CD4-positive, alpha-beta T cell (primary cell): ENCODE measurements at places on chromosomes 13 and 19. TPM values are rescaled to one million over a fixed set of nuclear protein-coding genes. Genes with fewer than 3 reads are reported as not detected.
A peak's percentile ranks its signal among the peaks of the same experiment; 100 is the strongest.

The SSC5D gene
- 1.3 TPM for total RNA-seq

DNA sequence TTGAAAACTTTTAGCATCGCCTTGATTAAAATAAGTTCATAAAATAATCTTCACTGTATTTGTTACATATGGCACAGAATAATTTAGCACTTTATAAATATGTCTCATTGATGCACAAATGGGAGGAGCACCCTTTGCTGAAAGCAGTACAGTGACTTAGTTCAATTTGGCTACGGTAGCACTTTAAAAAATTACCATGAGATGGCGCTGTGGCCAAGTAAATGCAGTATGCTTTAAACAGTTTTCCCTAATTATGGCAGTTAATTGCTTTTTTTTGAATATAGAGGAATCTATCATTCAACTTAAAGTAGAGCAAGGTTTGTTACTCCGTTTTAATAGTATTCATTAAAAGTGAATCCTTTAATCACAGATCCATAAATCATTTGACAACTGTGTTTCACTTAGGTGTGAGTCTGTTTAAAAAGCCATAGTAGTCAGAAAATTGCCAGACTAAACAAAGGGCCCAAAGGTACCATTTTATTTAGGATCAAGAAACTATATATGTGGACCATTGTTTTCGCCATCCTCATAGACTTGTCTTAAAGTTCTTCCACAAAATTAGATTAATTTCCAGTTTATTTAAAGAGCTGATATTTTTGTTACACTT lies 34.7 kb upstream of the ESD start:
- no peaks in the 10 kb centered on the region for H3K4me1 ChIP-seq
- no peak overlapping the region for H3K27ac ChIP-seq
- H3K4me3 ChIP-seq: no peak overlapping the region
- peaks cover 6% of the 10 kb centered on the region for H3K27me3 ChIP-seq
- DNase-seq: peak; percentile 11

DNA sequence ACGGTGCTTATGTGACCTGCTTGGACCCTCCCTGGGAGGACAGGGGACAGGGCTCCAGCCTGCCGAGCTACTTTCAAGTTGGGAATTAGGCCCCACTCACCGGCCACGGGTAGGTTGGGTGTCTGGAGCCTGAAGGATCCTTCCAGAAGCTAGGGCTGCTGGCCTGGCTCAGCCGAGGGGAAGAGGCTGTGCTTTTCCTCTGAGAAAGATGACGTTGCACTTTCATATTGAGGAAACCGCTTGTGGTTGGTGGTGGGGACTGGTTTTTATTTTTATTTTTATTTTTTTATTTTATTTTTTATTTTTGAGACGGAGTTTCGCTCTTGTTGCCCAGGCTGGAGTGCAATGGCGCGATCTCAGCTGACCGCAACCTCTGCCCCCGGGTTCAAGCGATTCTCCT lies at the start of gene TMEM150B:
Gene TMEM150B (minus strand): TSS at position 170 of the 400 bp plus-strand sequence. CDS start 4,305 bp downstream, outside the sequence.
- no peaks in the 10 kb centered on the region for H3K4me1 ChIP-seq
- H3K36me3 ChIP-seq: no peaks in the 10 kb centered on the region
- H3K27me3 ChIP-seq: no peaks in the 10 kb centered on the region
- no peak within 1 kb of the TSS for H3K27ac ChIP-seq
- H3K4me3 ChIP-seq: peak within 1 kb of the TSS; percentile 19

DNA sequence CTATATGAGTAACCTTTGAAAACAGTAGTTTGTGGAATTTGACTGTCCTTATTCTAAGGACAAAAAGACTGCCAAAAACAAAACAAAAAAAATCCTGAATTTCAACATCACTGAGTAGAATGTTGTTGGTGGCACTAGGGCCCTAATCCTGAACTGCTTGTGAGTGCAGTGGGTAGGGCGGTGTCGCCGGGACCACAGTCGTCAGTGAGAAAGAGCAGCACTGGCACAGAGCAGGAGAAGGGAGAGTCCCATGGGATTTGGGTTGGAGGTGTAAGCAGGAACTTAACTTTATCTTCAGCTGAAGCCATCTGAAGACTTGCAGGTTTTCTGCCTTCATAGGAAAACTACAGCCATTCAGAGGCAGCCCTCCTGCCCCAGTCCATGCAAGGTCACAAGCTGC lies 5.6 kb downstream of the PCID2 start:
- no peak overlapping the region for H3K27ac ChIP-seq
- H3K27me3 ChIP-seq: no peaks in the 10 kb centered on the region
- DNase-seq: no peak
- peaks cover 44% of the 10 kb centered on the region for H3K4me1 ChIP-seq

DNA sequence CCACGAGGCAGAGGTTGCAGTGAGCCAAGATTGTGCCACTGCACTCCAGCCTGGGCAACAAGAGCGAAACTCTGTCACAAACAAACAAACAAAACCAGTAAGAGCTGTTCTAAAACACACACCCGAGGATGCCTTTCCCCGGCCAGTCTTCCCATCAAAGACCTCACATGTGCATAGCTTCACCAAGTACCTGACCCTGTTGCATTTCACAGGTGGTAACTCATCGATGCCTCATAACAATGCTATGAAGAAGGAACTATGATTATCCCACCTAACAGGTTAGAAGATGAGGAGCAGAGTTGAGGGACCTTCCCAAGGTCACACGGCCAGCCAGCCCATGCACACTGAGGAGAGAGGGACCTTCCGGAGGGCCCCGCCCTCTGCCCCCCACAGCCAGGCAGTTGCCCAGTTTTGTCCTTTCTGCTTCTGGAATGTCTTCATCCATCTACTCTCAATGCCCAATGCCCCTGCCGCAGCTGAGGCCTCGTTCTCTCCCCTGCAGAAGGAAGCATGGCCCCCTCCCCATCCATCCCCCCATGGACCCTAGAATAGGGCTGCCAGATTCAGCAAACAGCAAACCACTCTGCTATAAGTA lies 16.8 kb upstream of the LENG8 start:
- H3K4me1 ChIP-seq: peaks cover 24% of the 10 kb centered on the region
- H3K36me3 ChIP-seq: no peaks in the 10 kb centered on the region
- H3K27me3 ChIP-seq: peaks cover 21% of the 10 kb centered on the region
- H3K4me3 ChIP-seq: no peak overlapping the region

GRCh38 chr19:17829855-17830566 lies 8.7 kb upstream of the INSL3 start:
- H3K36me3 ChIP-seq: peaks cover 86% of the 10 kb centered on the region
- no peaks in the 10 kb centered on the region for H3K27me3 ChIP-seq
- no peak overlapping the region for H3K27ac ChIP-seq
- H3K4me1 ChIP-seq: peaks cover 14% of the 10 kb centered on the region
- no peak for DNase-seq

DNA sequence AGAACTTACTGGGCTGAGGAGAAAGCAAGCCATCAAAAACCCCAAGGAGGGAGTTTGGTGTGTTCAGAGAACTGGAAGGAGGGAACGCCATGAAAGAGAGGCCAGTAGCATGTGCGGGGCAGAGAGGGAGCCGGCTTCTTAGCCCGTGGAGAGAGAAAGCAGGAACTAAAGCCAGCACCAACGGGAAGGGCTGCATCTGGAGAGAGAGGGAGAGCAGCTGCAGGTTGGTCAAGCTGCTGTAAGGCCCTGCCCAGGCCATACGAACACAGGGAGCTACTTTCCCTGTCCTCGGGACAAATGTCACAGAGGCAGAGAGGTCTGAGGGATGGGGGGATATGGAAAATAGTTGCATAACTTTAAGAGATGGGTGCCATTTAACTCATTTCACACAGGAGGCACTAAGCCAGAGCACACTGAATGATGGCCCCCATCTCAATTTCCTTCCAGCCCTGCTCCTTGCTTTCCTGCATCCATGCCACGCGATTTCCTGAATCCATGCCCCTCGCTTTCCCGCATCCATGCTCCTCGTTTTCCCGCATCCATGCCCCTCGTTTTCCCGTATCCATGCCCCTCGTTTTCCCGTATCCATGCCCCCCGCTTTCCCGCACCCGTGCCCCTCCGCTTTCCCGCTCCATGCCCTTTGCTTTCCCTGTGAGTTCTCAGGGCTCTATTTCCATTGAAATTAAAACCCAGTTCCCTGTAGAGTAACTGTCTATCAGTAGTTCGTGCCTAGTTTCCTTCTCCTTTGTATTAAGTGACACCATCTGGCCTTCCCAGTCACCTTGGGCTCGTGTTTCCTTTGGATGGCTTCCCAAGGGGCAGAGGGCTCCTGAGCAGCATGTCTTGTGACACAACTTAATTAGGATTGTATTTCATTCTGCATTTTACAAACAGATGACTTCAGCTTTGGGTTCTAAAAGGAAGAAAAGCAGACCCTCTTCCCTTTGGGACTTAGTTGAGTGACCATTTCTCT lies 31.5 kb upstream of the TPT1 start:
- no peak for DNase-seq
- no peaks in the 10 kb centered on the region for H3K27me3 ChIP-seq
- peaks cover 22% of the 10 kb centered on the region for H3K4me1 ChIP-seq
- no peak overlapping the region for H3K4me3 ChIP-seq

DNA sequence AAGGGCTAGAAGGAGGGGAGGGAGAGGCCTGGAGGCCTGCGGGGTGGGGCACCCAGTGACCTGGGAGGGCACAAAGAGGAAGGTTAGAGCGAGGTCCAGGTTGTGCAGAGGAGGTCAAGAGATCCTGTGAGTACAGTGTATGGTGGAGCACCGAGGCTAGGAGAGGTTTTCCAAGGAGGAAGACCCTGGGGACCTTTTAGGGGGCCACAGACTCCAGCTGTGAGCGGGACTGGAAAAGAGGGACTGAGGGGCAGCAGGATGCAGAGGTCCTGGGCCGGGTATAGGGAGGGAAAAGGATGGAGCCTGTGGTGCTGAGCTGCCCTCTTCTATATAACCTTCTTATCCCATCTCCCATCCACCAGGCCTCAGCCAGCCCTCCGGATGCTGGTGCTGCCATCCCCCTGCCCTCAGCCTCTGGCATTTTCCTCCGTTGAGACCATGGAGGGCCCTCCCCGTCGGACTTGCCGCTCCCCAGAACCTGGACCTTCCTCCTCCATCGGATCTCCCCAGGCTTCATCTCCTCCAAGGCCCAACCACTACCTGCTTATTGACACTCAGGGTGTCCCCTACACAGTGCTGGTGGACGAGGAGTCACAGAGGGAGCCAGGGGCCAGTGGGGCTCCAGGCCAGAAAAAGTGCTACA lies 863 bp downstream of the ZNF581 start:
- DNase-seq: no peak
- H3K36me3 ChIP-seq: peaks cover 12% of the 10 kb centered on the region
- H3K4me3 ChIP-seq: peak overlapping the region; percentile 78
- no peaks in the 10 kb centered on the region for H3K27me3 ChIP-seq
- peaks cover 78% of the 10 kb centered on the region for H3K4me1 ChIP-seq
- peak overlapping the region; percentile 78 for H3K27ac ChIP-seq

DNA sequence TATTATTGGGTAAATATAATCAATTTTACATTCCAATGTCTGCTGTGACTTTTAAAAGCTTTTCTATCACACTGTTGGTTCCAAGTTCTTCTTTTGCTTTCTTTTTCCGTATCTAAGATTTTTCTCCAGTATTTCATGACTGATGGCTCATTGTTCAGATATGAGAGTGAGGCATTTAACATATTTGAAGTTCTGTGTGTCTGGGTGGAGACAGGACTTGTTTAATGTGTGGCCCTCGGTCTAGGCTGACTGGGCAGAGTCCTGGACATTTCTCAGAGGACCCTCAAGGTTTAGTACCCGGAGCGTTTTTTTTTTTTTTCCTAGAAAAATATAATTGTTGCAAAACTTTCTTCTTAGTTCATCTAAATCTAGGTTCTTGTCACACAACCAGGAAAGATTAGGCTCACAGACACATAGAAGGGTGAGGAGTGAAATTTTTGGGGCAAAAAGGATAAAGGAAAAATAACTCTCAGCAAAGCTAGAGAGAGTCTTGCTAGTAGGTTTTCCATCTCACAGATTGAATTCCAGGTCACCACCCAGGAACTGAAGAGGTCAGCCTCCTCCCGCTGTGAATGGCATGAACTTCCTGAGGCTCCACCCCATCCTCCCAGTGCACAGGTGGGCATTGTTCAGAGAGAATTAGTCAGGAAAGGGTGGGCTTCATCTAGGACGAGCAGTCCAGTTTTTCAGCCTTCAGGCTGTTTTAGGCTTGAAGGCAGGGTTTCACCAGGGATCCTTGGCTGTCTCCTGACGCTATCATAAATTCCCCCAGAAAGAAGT lies 1002.4 kb upstream of the PCDH9 start:
- H3K27ac ChIP-seq: no peak overlapping the region
- no peaks in the 10 kb centered on the region for H3K4me1 ChIP-seq
- H3K4me3 ChIP-seq: no peak overlapping the region
- no peak for DNase-seq
- H3K27me3 ChIP-seq: no peaks in the 10 kb centered on the region
